ENCODE measurements at places on chromosomes 12 and 14.

- DNase-seq: no peak
Observed at GRCh38 chr12:40980427-40980961, 207.6 kb upstream of the PDZRN4 start.

GRCh38 chr12:81284137-81284536 lies 206.3 kb downstream of the ACSS3 start:
- DNase-seq: no peak

- DNase-seq: no peak
Observed at GRCh38 chr14:68331991-68332390, 460.9 kb downstream of the ZFP36L1 start.

GRCh38 chr14:55707365-55707804 lies 127.4 kb downstream of the KTN1 start:
- DNase-seq: peak; percentile 61

- DNase-seq: no peak
Observed at GRCh38 chr12:74490390-74491064, 47.1 kb upstream of the ATXN7L3B start.

DNA sequence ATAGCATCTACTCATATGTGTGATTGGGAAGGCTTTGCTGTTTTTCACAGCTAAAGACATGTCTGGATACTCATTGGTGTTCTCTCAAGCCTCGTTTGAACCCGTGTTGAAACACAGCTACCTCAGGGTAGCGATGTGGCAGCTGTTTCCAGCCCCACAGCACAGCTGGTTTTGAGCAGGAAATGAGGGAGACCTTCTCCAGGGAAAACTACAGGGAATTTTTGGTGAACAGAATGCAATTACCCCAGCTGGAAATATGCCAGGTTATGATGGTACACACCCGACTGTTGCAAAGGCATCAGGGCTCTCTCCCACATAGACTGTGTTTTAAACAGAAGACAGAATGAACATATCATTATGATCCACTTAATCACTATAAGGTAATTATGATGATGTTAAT lies 828.9 kb downstream of the VRK1 start:
- no peak for DNase-seq
